ENCODE measurements at places on chromosomes 6 and 20.
A peak's percentile ranks its signal among the peaks of the same experiment; 100 is the strongest.

DNA sequence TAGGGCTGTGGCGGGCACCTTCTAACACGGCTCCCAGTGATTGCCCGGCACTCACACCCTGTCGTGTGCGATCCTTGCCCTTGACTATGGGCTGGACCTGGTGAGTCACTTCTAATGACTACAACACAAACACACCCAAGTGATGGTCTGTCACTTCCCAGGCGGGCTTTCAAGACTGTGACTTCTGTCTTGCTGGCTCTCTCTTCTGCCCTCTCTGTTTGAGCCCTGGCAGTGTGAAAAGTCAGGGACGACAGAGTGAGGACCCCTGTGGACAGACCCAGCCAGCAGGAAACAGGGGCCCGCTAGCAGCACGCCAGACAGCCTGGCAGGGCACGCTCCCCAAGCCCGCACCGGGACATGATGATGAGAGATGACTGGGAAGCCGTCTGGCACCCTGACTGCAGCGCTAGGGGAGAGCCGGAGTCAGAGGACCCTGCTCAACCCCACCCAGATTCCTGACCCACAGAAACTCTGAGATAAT is 43.0 kb downstream of the KIF16B start:
- DNase-seq = no peak

DNA sequence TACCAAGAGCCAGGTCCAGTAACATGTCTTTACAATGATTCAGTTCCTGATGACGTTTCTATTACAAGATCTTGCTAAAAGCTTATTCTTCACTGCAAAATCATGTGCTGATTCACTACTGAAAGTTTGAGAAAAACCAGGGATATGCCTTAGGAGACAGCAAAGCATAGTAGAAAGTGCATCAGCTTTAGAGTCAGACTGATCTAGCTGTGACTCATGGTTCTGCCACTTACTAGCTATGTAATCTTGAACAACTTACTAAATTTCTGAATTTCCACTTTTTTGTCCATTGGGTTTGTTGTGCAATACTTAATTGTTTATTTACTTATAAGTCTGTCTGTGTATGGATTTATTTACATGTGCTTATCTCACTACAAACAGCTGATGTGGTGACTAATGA is 198.5 kb upstream of the RSPO3 start:
- peak; percentile 76 for DNase-seq

- no peak for DNase-seq
These were observed 19.9 kb downstream of the PXT1 start for GRCh38 chr6:36422714-36423100.

- no peak for DNase-seq
These were observed 10.3 kb downstream of the MTHFD1L start for GRCh38 chr6:150875841-150876240.

GRCh38 chr20:32830437-32830836 is 10.7 kb downstream of the MAPRE1 start:
- DNase-seq = no peak

DNA sequence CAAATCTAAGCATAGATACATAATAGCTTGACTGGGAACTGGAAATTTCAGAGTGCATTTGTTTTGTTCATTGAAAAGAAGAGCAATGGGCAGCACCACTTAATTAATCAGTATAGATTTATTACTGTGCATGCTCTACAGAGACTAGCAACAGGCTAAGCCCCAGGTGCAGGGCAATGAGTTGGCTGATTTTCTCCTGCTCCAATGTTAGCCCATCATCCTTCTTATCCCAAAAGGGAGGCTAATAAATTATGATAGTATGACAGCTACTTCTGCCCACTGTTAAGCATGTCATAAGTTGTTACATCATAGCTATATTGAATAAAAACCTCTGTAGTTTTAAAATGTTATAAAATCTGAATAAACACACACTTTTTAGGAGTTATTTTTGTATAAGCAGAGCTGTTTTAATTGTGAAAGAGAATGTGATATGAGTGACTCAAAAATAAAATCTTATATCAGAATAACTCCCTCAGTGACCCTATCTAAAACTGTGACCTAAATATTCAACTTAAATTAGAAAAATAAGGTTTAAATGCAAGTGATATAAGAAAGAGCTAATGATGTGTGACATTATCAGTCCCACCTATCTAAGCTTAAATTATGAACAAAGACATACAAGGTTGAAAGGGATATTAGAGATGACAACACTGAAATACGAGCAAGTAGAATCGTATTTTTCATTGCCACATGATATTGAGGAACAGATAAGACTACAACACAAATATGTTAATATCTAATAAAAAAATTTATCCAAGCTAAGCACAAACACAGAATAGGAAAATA is 967.3 kb upstream of the ADGRB3 start:
- no peak for DNase-seq

DNA sequence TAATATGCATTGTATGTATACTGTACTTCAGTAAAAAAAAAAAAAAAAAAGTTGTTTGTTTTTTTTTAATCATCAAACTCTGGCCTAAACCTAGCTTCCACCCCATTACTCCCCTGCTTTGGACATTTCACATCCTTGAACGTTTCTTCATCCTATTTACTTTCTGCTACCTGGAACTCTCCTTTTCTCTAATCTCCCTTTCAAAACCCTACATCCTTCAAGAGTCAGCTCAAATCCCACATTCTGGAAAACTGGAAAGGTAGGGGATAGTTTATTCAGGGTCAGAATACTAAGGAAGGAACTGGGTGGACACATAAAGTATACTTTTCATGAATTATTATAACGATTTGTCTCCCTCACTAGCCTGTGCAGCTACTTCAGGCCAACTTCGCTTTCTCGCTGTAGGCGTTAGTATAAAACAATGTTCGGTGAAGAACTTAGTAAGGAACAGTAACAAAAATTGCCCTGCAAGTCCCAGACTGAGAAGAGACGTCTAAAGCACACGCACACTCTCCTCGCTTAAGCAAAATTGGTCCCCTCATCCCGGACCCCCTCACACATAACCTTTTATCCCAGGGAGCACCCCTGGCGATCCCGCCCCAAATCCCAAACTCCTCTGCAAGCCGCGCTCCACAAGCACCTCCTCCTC is 775 bp downstream of the PIGU start:
- DNase-seq = no peak

DNA sequence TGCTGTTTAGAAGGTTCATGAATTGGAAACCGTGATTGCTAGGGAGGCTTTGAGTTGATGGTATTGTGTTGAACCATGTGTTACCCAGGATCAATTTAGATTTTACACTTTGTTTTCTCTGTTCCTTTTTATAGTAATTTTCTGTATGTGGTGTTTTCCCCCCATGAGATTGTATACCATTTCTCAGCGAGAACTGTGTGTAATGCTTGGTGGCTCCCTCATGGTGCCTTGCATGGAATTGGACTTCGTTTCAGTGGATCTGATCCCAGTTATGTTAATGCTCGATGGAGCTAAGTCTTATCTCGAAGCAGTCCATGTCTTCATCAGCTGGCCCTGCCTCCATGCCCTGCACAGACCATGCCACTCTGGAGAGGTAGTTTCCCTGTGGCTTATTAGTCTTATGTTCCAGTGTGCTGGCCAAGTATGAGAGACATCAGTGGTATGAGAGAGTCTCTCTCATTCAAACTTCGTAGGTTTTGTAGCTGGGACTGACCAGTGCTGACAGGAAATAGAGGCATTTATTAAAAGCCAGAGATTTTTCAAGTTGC is 18.7 kb downstream of the PTPN1 start:
- no peak for DNase-seq

DNA sequence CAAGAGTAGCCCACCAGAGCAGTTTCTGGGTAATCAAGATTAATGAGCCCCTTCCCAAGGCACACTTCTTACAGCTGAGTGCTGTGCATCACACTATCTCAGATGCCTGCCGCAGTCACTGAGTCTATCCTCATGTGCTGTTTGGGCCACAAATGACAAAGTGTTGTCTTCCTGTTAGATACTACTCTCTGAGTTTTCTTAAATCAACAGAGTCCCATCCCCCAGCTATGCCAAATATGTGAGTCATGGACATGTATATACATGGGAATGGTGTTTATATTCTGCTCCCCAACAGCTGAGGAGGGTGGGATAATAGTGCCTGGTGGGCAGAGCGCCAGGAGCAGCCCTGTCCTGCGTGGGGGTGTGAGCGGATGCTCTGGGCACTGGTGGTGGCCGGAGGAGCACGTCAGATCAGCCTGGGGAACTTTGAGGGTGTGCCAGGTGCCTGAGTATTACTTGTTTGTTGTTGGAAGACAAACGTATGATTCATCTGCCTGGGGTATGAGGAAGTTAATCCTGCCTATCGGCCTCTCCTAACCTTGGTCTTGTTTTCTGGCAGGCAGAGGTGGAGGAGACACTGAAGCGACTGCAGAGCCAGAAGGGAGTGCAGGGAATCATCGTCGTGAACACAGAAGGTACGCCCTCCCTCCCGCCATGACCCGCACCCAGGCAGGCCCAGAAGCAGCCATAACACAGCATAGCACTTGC is 9.6 kb downstream of the DYNLRB1 start:
- DNase-seq = peak; percentile 98

DNA sequence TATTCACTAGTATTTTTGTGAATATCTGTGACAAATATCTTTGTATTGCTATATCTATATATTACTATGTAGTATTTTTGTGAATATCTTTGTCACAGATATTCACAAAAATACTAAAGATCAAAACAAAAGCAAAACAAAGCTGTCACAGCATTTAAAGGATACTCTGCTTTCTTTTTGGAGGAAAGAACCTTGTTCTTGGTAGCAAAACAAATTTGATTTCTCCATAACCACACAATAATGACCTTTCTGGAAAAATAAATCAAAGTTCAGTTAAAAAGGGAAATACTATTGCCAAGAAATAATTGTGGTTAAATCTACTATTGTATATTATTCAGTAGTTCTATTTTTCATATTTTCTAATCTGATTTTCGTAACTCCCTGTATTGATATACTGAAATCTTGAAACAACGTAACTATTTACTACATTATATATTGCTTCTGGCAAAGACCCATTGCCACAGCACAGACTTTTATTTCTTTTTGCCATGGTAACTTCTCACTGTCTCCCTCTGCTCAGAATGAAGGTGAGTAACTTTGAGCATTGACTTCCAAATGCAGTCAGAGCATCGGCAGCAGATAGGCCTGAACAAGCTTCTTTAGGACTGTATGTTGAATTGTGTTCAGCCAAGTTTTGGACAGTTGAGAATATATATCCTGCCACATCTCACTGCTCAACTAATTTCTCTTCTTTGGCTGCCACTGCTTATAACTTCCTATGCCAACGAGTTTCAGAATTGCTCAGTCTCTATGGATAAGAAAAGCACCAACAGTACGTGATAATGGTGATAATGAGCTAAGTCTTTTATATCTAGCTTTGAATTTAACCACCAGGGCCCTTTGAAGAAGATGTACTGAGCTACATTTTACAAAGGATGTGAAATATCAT is 1097.2 kb upstream of the GJE1 start:
- no peak for DNase-seq

- DNase-seq = no peak
These were observed 47.8 kb upstream of the NT5E start for GRCh38 chr6:85402071-85402470.

DNA sequence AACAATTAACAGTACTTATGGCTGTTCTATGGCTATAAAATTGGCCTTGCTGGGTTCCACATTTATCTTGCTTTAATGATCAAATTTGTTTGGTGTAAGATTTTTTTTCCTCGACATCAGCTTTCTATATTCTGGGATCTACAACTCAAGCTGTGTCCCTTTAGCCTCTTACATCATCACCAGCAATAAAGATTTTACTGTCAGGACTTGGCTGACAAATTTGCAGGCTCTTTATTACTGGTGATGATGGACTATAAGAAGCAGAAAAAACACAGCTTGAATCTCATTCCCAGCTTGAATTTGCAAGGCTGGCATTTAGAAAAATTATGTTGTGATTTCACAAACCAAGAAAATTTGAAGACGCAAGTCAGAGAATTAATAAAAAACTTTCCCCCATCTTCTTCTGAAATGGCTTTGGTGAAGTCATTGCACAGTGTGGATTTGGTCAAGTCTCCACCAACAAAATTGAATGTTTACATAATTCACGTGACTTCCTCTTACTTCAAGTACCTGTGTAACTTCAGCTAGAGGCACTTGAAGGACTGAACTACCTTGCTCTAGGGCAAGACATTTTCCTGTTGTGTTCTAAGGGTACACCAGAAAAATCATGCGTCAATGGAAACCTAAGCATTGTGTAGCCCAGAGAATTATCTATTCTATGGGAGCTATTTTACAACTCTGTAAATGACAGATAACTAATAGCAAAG is 175.0 kb downstream of the CBLN4 start:
- DNase-seq = no peak

DNA sequence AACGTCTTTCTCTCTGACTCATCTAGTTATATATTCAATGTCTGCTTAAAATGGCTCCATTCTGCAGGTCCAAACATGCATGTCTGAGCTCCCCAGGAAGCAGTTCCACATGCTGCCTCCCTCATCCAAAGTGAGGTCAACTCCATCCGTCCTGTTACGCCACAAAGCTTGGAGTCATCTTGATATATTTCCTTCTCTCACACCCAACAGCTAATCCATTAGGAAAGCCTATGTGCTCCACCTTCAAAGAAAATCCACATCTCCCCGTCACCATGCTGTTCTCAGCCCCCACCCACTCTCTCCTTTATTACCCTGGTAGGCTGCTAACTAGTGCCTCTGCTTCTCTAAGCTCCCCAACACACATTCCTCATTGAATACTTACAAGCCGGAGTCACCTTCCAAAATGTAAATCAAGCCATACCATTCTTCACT is 130.2 kb upstream of the SYNDIG1 start:
- no peak for DNase-seq

DNA sequence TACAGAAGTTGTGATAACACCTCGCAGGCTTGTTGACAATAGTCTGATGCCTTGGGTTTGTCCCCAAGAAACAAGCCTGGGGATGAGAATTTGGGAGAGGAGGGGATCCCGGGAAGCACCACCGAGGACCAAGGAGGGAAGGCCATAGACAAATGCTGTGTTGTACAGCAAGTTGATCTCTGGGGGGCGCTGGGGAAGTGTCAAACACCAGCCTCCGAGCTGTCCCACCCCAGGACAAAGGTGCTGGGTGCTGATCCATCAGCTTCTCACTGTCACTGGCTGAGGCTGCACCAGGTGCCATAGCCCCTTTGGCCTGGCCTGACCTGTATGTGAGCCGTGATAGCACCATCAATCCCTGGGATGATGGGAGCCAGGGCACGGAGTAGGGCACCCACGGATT is 64.0 kb downstream of the SYNDIG1 start:
- no peak for DNase-seq

- DNase-seq = no peak
These were observed 96.3 kb upstream of the PLN start for GRCh38 chr6:118451839-118452238.

DNA sequence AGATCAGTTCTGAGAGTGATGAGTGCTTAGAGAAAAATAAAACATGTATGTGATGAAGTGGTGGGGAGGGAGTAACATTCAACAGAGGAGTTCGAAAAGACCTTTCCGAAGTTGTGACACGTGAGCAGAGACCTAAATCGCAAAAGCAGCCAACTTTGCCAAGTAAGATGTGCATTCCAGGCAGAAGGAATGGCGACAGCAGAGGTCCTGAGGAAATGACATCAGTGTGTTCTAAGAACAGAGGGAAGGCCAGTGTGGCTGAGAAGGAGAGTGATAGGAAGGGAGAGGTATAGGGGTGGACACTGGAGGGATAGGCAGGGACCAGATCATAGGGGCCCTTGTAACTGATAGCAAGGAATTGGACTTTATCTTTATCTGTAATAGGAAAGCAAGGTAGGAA is 51.3 kb downstream of the ADAT2 start:
- no peak for DNase-seq

GRCh38 chr20:46852313-46852712 is 42.3 kb upstream of the EYA2 start:
- no peak for DNase-seq
